ENCODE measurements at places on chromosomes 5 and 9.

- DNase-seq, result no peak
Measured at GRCh38 chr5:91177639-91178038, 205.5 kb downstream of the ARRDC3 start.

- DNase-seq, result no peak
Measured at GRCh38 chr9:100287186-100287585, 65.6 kb downstream of the TEX10 start.

GRCh38 chr5:76134003-76134402 is 50.8 kb downstream of the SV2C start:
- DNase-seq, result no peak

DNA sequence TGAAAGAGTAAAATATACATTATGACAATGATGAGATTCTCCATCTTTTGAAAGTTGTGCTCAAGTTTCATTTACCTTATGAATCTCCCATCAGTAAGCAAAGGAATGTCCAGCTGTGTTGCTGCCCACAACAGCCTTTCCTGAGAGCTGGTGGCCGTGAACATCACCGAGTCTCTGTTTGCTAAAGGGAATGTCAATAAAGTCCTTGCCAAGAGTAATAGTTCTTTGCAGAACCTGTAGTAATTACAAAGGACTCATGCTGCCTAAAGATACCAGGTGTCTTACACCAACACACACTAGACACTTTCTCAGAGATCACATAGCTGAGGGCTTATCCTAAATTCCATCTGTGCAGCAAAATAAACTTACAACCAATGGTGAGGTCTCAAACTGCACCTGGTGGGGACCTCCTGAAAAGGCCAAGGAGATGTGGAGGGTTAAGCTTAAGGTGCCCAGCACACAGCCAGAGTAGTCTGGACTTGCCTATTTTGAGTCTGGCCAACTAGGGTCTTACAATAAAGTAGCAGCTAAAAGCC is 111.1 kb upstream of the DAPK1 start:
- no peak for DNase-seq

DNA sequence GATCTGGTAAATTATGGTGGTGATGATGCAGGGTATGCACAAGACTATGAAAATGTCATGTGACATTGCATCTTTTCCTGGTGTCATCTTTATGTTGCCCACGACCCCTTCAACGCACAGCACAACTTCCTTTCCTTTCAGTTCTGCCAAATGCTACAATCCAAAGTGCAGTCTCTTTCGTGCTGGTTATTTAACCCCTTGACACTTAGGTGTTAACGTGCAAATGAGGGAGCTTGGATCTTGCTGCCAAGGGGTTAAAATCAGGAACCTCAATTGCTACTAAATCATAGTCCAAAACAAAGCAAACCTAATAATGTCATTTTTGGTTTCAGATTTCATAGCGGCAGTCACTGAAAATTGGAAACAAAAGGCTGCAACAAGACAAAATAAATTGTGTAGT is 16.0 kb downstream of the CTSL start:
- no peak for DNase-seq

DNA sequence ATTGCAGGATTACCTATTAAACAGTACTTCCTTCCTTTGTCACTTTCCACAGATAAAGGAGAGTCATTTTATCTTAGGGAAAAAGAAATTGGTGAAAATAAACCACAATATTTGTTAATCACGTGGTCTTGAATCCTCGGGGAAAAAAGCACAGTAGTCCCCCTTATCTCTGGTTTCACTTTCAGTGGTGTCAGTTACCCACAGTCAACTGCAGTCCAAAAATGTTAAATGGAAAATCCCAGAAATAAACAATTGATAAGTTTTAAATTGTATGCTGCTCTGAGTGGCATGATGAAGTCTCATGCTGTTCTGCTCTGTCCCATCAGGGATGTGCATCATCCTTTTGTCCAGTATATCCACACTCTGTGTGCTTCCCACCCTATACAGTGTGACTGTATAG is 405.2 kb upstream of the MPDZ start:
- no peak for DNase-seq

DNA sequence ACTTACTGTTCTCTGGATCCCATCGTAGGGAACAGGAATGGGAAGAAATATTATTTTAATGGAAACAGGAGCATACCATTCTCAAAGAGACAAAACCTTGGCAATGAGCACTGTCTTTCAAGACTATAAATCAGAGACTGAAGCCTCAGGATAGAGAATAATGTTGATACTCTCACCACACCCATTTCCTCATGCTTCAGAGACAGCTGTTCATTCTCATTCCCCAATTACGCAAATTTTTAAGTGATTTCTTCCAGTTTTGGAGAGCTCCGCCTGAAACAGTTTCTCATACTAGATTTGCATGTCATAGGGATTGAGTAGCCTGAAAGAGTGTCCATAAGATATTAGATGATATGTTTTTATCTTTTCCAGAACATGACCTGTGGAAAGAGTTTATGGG is 290.5 kb upstream of the RASA1 start:
- DNase-seq, result no peak

- DNase-seq, result no peak
Measured at GRCh38 chr5:35442885-35443639, 174.6 kb upstream of the SPEF2 start.

GRCh38 chr5:111232311-111233051 is 8.3 kb downstream of the CAMK4 start:
- DNase-seq, result no peak
